Cardiac fibroblast (primary cell): ENCODE measurements at places on chromosomes 6 and 20.

- DNase-seq = no peak
Measured at GRCh38 chr6:80988892-80989291, 763.6 kb downstream of the TENT5A start.

- peak; percentile 27 for DNase-seq
Measured at GRCh38 chr20:43667341-43668132, 623 bp downstream of the MYBL2 start.

GRCh38 chr6:1908784-1909183 is 299.1 kb downstream of the FOXC1 start:
- DNase-seq = no peak

- no peak for DNase-seq
Measured at GRCh38 chr20:63036291-63036690, 29.5 kb upstream of the BHLHE23 start.

GRCh38 chr20:47857187-47857568 is 71.9 kb upstream of the SULF2 start:
- DNase-seq = no peak

GRCh38 chr6:52547647-52548352 is 29.1 kb downstream of the TRAM2 start:
- DNase-seq = peak; percentile 49

DNA sequence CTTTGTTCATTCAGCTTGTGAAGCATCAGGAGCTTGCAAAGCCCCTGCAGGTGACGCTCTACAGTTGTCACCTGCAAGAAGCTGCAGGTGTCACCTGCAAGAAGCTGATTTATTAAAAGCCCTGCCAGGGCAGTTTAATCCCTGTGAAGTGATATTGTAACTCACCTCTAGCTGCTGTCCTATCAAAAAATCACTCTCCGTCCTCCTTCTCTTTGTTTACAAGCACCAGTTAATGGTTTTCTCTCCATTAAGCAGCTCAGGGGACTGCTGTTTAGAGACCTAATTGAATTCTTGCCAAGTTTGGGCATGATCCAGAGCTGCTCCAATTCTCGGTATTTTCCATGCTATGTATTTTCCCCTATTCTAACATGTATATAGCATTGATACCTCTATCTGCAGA is 345.9 kb downstream of the ARHGAP18 start:
- no peak for DNase-seq
